ENCODE measurements at places on chromosomes 7 and 10. TPM values are rescaled to one million over a fixed set of nuclear protein-coding genes. Genes with fewer than 3 reads are reported as not detected.

Gene PIP
- not detected for total RNA-seq

Gene UPK3B
- not detected for total RNA-seq

Gene KMT2C
- total RNA-seq: 22.4 TPM

Gene MOGAT3
- not detected for total RNA-seq

Gene ANKRD30A
- not detected for total RNA-seq

Gene CLDN4
- total RNA-seq: 0.07 TPM
